ENCODE measurements at places on chromosomes 3 and 15. TPM values are rescaled to one million over a fixed set of nuclear protein-coding genes. Genes with fewer than 3 reads are reported as not detected.

- H3K36me3 ChIP-seq: peaks cover 13% of the 10 kb centered on the region
- DNase-seq: no peak
- no peaks in the 10 kb centered on the region for H3K27me3 ChIP-seq
- H3K4me3 ChIP-seq: no peak overlapping the region
These were observed 93.3 kb downstream of the PCCB start for GRCh38 chr3:136343446-136343845.

GRCh38 chr3:116950301-116951055 lies 240.9 kb downstream of the TUSC7 start:
- H3K4me1 ChIP-seq: peaks cover 16% of the 10 kb centered on the region
- no peaks in the 10 kb centered on the region for H3K36me3 ChIP-seq
- H3K4me3 ChIP-seq: no peak overlapping the region
- DNase-seq: no peak
- no peak overlapping the region for H3K27ac ChIP-seq
- peaks cover 8% of the 10 kb centered on the region for H3K27me3 ChIP-seq

- no peaks in the 10 kb centered on the region for H3K4me1 ChIP-seq
- no peak overlapping the region for H3K27ac ChIP-seq
- no peak overlapping the region for H3K4me3 ChIP-seq
- DNase-seq: no peak
These were observed 44.7 kb downstream of the GTPBP8 start for GRCh38 chr3:113035387-113035982.

- H3K4me3 ChIP-seq: no peak overlapping the region
- H3K4me1 ChIP-seq: peaks cover 5% of the 10 kb centered on the region
- H3K36me3 ChIP-seq: peaks cover 3% of the 10 kb centered on the region
- H3K27me3 ChIP-seq: no peaks in the 10 kb centered on the region
- no peak overlapping the region for H3K27ac ChIP-seq
These were observed 67.7 kb downstream of the CLDN11 start for GRCh38 chr3:170486398-170486797.

- H3K36me3 ChIP-seq: no peaks in the 10 kb centered on the region
- no peak for DNase-seq
- no peaks in the 10 kb centered on the region for H3K4me1 ChIP-seq
- H3K27me3 ChIP-seq: peaks cover 4% of the 10 kb centered on the region
These were observed 227.2 kb upstream of the TP63 start for GRCh38 chr3:189404024-189404423.

DNA sequence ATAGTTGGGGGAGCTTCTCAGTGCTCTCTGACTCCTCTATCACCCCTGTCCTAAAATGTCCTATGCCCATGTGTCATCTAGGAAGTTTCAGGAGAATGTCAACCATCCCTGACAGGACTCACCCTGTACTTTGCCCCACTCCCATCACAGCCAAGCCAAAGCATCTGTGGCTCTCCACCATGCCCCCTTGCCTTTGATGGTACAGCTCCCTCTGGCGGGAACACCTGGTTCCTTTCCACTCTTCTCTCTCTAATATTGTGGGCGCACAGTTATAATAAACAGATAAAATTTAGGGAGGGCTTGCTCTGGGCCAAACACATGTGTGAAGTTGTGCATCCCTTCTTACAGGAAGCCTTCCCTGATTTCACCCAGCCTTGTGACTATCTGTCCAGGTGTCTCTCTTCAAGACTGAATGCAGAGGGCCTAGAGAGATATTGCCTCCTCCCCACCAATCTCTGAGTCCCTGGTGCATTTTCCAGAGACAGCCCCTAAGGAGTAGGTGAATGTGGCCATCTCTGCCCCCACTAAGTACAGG lies 62.8 kb downstream of the ISG20 start:
- H3K4me1 ChIP-seq: peaks cover 12% of the 10 kb centered on the region
- no peaks in the 10 kb centered on the region for H3K36me3 ChIP-seq
- H3K27me3 ChIP-seq: peaks cover 10% of the 10 kb centered on the region
- no peak overlapping the region for H3K27ac ChIP-seq
- no peak for DNase-seq
- no peak overlapping the region for H3K4me3 ChIP-seq

DNA sequence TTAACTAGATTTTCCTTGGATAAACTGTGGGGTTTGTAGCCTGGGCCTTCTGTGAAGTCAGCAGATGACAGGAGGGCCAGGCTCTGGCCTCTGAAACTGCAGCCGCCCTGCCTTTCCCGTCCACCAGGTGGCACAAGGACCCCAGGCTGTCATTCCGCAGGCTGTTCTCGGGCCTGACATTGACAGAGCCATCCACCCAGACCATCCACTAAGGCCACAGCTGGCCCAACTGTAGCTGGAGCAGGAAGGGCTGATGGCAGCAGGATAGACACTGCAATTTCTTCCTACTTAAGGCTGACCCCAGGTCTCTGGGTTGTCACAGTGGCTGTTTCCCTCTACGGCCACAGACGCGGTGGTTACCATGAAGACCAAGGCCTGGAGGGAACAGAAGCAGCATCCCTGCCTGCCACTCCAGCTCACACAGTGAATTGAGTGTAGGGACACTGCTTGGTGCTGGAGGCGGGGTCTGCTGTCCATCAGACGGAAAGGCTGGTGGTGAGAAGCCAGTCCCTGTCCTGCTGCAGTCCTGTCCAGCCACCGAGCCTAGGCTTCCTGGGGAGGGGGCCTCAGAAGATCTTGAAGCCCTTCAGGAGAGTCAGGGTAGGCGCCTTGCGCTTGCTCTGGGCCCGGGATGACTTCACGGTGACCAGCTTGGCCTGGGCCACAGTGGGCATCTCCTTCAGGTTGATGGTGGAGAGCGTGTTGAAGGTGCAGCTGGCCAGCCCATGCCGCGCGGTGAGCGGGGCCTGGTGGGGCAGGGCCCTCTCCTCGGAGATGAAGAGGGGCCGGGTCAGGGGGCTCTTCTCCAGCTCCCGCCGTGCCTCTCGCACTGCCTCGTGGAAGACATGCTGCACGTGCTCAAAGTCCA lies 9.4 kb downstream of the SLC51B start:
- no peak overlapping the region for H3K4me3 ChIP-seq
- DNase-seq: no peak
- H3K27ac ChIP-seq: no peak overlapping the region
- H3K27me3 ChIP-seq: peaks cover 2% of the 10 kb centered on the region

DNA sequence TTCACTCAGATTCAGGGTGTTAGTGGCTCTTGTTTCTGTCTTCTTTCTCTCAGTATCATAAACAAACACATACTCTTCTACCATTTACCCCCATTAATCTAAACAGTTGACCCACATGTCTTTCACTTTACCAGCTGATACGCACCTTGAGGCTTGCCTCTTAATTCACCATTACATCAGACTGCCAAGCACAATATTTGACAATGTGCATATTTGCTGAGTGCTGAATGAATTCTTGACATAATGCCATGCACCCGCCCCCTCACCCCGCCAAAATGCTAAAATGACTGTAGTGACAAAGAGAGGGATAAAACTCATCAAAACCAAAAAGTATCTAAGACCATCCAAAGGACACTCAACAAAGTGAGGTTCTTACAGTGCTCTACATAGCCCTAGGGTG lies 57.4 kb downstream of the NGLY1 start:
- peaks cover 4% of the 10 kb centered on the region for H3K4me1 ChIP-seq
- no peaks in the 10 kb centered on the region for H3K27me3 ChIP-seq
- no peak overlapping the region for H3K4me3 ChIP-seq
- no peak overlapping the region for H3K27ac ChIP-seq
- DNase-seq: no peak

- H3K36me3 ChIP-seq: peaks cover 4% of the 10 kb centered on the region
- peaks cover 20% of the 10 kb centered on the region for H3K4me1 ChIP-seq
- DNase-seq: no peak
- H3K27me3 ChIP-seq: peaks cover 37% of the 10 kb centered on the region
- H3K4me3 ChIP-seq: no peak overlapping the region
These were observed 76.9 kb downstream of the SAMMSON start for GRCh38 chr3:70076396-70076795.

- H3K4me3 ChIP-seq: no peak overlapping the region
- no peaks in the 10 kb centered on the region for H3K27me3 ChIP-seq
- no peak overlapping the region for H3K27ac ChIP-seq
- no peak for DNase-seq
These were observed 115.1 kb upstream of the ARHGEF3 start for GRCh38 chr3:56916716-56917360.

- H3K4me1 ChIP-seq: peaks cover 58% of the 10 kb centered on the region
- no peak for DNase-seq
- peaks cover 1% of the 10 kb centered on the region for H3K36me3 ChIP-seq
- H3K27me3 ChIP-seq: no peaks in the 10 kb centered on the region
- H3K27ac ChIP-seq: peak overlapping the region; percentile 93
These were observed 1.1 kb downstream of the PDIA5 start for GRCh38 chr3:123067689-123068600.

DNA sequence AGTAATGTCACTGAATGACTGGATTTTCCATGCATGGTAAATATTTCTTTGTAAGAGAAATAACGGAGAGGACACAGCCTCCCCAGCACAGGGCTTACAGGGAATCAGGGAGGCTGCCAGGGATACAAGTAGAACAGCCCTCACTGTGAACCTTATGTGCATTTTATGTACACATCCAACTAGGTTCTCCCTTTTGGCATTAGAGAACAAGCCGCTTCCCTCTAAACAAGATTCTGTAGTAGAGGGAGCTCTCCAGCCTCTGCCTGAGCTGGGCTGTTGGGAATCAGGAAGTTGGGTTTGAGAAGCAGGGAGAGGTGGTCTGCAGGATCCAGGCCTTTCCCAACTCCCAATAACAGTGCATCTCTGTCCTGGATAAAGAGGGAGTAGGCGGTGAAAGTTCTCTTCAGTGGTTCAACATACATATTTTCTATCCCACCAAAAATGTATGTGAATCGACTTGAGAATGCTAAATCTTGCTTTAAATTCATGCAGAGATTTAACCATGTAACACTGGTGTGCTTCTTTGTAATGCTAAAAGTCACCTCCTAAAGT lies 83.7 kb downstream of the ARNT2 start:
- peaks cover 2% of the 10 kb centered on the region for H3K36me3 ChIP-seq
- H3K4me1 ChIP-seq: peaks cover 94% of the 10 kb centered on the region
- no peak overlapping the region for H3K4me3 ChIP-seq
- peak overlapping the region; percentile 83 for H3K27ac ChIP-seq

DNA sequence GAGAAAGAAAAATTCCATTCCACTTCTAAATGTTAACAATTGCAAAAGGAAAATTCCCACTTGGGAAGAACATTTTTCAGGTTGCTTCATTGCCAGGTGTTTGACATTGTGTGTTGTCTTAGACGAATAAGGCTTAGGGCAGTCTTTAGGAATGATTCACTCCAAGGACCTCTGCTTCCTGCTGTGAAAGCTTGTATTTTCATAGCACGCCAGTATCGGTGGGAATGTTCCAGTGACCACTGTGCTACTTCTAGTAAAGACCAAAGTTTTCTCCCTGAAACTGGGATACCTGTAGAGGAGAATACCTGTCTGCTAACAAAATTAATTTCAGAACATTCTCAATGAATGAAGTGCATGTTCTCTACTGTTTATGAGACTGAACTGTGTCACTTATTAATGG lies 64.1 kb downstream of the CDIN1 start:
- H3K36me3 ChIP-seq: no peaks in the 10 kb centered on the region
- H3K27ac ChIP-seq: no peak overlapping the region
- H3K4me3 ChIP-seq: no peak overlapping the region
- H3K27me3 ChIP-seq: no peaks in the 10 kb centered on the region
- no peak for DNase-seq

- H3K4me3 ChIP-seq: no peak overlapping the region
- peaks cover 28% of the 10 kb centered on the region for H3K4me1 ChIP-seq
- peak overlapping the region; percentile 17 for H3K27ac ChIP-seq
- DNase-seq: no peak
- no peaks in the 10 kb centered on the region for H3K36me3 ChIP-seq
These were observed 27.9 kb downstream of the TM4SF4 start for GRCh38 chr3:149502438-149502837.

- peaks cover 10% of the 10 kb centered on the region for H3K36me3 ChIP-seq
- no peaks in the 10 kb centered on the region for H3K27me3 ChIP-seq
- peaks cover 10% of the 10 kb centered on the region for H3K4me1 ChIP-seq
These were observed 95.0 kb upstream of the LIMD1 start for GRCh38 chr3:45499529-45499928.

- H3K27ac ChIP-seq: peak overlapping the region; percentile 99
- peaks cover 73% of the 10 kb centered on the region for H3K4me1 ChIP-seq
- no peaks in the 10 kb centered on the region for H3K36me3 ChIP-seq
- no peak for DNase-seq
- H3K4me3 ChIP-seq: peak overlapping the region; percentile 24
These were observed 146.6 kb upstream of the TPM1 start for GRCh38 chr15:62895905-62896316.

DNA sequence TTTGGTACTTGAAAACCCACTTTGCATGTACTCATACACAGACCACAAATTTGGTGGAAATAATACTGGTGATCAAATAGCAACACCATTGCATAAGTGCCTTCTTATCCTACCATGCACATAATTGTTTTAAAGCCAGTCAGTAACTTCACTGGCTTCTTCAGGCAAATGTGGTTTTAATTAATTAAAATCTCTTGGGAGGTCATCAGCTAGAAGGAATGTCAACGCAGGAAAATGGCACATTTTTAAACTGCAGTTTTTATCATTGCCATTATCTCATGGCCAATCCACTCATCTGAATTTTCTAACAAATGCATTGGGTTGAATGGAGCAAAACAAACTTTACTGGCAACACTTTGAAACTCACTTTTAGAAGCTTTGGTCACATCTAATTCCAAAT lies 105.7 kb upstream of the ZPLD1 start:
- no peak overlapping the region for H3K27ac ChIP-seq
- no peak for DNase-seq
- H3K27me3 ChIP-seq: peaks cover 22% of the 10 kb centered on the region
- H3K36me3 ChIP-seq: no peaks in the 10 kb centered on the region

DNA sequence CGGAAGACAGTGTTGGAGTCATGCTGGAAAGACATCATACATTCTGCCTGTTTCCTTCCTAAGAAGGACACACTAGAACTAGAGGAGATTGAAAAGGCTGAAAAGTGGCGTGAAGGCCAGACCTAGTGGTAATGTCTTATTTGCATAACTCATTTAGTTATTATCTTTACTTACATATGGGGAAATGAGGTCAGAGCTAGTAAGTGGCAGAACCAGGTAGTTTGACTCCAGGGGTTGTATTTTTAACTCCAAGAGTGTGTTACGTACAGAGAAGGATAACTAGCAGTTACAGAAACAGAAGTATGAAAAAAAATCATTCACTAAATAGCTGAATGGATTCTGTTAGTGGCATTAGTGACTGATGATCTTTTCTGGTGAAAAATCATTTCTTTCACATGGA lies 108.0 kb downstream of the MITF start:
- no peak overlapping the region for H3K27ac ChIP-seq
- no peaks in the 10 kb centered on the region for H3K27me3 ChIP-seq
- H3K4me1 ChIP-seq: peaks cover 14% of the 10 kb centered on the region
- DNase-seq: no peak
- no peak overlapping the region for H3K4me3 ChIP-seq

GRCh38 chr15:95298729-95299128 lies 1031.8 kb upstream of the NR2F2 start:
- no peak overlapping the region for H3K27ac ChIP-seq
- H3K4me3 ChIP-seq: no peak overlapping the region
- H3K4me1 ChIP-seq: peaks cover 11% of the 10 kb centered on the region
- DNase-seq: no peak
- H3K36me3 ChIP-seq: peaks cover 2% of the 10 kb centered on the region
- no peaks in the 10 kb centered on the region for H3K27me3 ChIP-seq

Gene ARGFX
- not detected for total RNA-seq

Gene KNL1
- 4.7 TPM for total RNA-seq

Gene RTF1
- 31.0 TPM for total RNA-seq

Gene SAMD7
- not detected for total RNA-seq

Gene FBXL2
- total RNA-seq: 22.2 TPM

Gene TRA2B
- total RNA-seq: 75.7 TPM

Gene TRPM1
- total RNA-seq: not detected

Gene LTF
- not detected for total RNA-seq

Gene DENND4A
- 14.5 TPM for total RNA-seq

All from chondrocyte (in vitro differentiated cells).